ENCODE measurements at places on chromosomes 7 and 10.

DNA sequence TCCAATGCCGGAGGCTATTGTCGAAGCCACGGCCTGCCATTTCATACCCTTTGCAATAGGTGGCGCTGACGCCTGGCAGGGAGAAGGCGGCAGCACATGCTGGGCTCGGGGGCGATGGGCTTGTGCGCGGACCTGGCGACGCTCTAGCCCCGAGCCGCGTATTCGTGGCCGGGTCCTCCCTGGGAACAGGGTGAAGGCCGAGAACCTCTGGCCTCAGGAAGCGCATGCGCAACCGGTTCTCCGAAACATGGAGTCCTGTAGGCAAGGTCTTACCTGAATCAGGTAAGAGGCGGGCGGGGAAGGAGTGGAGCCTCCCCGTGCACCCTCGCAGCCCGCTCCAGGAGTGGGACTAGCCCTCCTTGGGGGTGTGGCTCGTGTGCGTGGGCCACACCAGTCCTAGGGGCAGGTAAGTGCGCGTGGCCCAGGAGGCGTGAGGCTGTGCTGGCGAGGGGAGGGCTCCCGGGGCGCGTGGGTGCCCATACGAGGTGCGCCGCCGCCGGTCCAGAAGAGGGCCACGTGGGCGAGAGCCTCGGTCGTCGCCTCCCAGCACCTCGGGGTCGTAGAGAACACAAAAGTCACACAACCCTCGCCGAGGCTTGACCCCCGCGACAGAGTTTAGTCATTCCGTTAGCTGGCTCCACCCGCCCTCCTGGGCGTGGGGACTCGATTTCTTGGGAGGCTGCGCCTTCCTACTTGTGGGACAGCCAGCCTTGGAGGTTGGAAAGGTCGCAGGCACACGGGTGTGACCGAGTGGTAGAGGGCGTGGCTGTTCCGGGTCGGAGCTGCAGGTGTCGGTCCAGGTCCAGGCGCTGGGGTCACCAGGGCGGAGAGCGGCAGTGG, 5.6 kb upstream of the MEST start:
- ATAC-seq: peak; percentile 63

GRCh38 chr7:135975166-135975565, 2.0 kb downstream of the MTPN start:
- ATAC-seq: no peak

- no peak for ATAC-seq
Measured at GRCh38 chr7:66739953-66740301, 606 bp upstream of the RABGEF1 start.

- no peak for ATAC-seq
Measured at GRCh38 chr10:7544203-7544602, 122.6 kb downstream of the ITIH5 start.

DNA sequence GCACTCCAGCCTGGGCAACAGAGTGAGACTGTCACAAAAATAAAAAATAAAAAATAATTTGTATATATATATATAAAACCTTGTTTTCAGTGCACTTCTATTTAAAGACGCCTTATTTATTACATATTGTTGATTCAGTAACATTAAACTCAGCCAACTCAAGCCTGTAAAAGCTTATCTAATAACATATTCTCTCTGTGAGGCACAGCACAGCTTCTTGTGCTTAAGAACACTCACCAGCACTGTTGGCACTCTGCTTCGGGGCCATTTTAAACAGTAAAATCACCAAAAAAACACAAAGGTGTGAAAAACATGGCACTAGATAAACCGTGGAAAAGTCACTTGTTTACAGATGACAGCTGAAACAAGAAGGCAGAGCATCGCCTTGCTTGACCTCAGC, 89.0 kb upstream of the C10orf90 start:
- no peak for ATAC-seq

GRCh38 chr10:12250181-12250580, 54.2 kb downstream of the CDC123 start:
- no peak for ATAC-seq

DNA sequence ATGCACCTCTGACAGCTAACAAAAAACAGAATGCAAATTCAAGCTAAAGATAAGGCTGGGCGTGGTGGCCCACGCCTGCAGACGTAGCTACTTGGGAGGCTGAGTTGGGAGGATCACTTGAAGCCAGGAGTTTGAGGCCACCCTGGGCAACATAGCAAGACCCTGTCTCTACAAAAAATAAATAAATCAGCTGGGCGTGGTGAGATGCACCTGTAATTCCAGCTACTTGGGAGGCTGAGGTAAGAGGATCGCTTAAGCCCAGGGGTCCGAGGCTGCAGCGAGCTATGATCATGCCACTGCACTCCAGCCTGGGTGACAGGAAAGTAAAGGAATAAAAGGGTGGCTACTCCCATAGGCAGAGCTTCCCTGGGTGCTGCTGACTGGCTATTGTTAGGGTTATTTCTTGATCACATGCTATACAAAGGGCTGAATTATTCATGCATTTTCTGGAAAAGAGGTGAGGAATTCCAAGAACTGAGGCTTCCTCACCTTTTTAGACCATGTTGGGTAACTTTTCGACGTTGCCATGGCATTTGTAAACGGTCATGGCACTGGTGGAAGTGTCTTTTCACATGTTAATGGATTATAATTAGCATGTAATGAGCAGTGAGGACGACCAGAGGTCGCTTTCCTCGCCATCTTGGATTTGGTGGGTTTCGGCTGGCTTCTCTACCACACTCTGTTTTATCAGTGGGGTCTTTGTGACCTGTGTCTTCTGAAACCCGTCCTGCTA, 6.9 kb upstream of the PSMG3 start:
- ATAC-seq: no peak

DNA sequence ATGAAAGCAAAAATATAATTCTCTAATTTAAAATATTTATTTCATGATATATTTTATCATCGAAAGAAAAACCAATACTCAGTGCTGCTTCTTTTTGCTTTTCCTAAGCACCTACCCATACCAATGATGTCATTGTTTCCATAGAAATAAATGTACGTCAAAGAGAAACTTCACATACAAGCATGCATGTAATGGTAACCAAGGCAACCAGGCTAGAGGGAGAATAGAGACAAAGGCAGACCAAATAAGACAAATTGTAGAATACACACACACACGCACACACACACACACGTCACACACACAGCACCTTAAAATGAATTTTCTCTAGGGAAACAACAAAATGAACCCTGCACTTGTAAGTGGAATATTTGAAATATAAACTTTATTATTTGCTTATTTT, 75.5 kb downstream of the MACC1 start:
- no peak for ATAC-seq

GRCh38 chr10:43857931-43858315, 209.2 kb upstream of the ZNF32 start:
- no peak for ATAC-seq

GRCh38 chr7:112262855-112263487, 56.5 kb downstream of the ZNF277 start:
- no peak for ATAC-seq

DNA sequence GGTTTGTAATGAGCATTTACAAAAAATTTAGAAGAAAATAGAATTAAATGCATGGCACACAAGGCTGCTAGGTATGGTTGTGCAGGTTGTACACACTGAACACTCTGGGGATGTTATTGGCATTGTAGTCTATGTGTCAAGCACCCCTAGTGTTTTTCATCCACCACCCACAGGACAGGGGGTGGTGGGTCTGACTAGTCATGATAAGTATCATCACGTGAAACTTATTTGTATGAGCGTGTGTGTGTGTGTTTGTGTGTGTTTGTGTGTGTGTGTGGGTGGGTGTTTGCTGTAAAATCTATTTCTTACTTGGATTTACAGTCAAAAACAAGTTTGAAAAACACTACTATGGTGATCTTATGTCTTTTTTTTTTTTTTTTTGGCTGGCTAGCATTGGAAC, 66.5 kb downstream of the MAP3K8 start:
- ATAC-seq: peak; percentile 33

- ATAC-seq: no peak
Measured at GRCh38 chr10:80410578-80411145, 2.3 kb downstream of the PRXL2A start.

- ATAC-seq: peak; percentile 27
Measured at GRCh38 chr7:7251742-7252141, 69.4 kb downstream of the C1GALT1 start.

DNA sequence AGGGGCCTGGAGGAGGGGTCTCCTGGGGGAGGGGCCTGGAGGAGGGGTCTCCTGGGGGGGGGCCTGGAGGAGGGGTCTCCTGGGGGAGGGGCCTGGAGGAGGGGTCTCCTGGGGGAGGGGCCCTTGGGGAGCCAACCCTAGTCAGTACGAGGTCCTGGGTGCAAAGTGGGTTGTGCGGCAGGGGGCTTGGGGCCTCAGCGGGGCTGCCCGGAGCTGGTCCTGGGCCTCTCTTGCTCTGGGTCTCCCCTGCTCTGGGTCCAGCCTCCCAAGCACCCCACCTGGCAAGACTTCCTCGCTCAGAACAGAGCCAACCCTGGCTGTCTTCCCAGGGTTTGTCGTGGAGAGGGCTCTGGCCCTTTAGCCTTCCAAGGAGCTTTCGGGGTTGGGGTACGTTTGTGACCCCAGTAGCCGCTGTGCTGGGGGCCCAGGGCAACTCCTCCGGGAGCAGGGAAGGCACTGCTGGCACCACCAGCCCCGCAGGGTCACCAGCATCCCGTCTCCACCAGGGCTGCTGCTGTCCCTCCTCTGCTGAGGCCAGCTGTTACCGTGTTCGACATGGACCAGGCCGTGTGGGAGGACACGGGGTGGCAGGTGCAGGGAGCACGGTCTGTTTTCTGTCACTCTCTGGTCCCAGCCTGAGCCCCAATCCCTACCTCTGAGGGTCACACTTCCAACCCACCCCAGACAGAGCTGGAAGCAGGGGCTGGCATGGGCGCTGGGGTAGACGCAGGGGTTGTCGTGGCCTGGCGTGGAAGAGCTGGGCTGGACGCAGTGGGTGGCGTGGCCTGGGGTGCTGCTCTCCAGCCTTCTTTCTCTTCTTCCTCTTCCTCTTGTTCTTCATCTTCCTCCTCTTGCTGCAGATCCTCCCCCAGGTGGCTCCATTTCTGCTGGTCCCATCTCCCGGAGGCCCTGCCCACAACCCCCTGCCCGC, 22.8 kb downstream of the PWWP2B start:
- no peak for ATAC-seq

GRCh38 chr10:87105446-87106124, 10.6 kb downstream of the SHLD2 start:
- ATAC-seq: no peak

DNA sequence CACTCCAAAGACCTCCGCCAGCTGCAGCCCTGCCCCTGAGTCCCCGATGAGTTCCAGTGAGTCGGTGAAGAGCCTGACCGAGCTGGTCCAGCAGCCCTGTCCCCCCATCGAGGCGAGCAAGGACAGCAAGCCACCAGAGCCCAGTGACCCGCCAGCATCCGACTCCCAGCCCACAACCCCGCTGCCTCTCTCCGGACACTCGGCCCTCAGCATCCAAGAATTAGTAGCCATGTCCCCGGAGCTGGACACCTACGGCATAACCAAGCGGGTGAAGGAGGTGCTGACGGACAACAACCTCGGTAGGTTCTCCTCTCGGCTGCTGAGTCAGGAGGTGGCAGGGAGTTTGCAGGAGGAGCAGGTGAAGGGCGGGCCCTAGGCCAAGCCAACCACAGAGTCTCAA, 59.3 kb upstream of the SH2B2 start:
- ATAC-seq: no peak

DNA sequence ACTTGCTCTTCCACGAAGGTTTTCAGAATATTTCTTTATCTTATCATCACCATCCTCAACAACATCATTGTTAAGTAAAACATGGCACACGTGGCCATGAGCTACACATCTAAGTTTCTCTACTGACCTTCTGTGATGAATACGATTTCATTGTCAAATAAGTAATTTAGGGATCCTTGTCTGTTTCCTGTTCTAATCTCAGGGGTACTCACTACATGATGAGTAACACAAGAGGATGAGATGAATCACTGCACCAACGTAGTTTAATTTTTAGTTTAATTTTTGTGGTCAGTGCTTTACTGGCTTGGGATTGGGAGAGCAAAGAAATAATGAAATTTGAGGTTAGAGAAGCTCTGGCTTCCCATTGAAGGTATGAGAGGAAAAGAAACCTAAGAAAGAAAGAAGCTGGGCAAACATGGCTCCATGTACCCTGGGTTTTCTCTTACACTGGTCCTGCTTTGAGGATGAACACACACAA, 461.9 kb upstream of the KLF6 start:
- peak; percentile 61 for ATAC-seq

DNA sequence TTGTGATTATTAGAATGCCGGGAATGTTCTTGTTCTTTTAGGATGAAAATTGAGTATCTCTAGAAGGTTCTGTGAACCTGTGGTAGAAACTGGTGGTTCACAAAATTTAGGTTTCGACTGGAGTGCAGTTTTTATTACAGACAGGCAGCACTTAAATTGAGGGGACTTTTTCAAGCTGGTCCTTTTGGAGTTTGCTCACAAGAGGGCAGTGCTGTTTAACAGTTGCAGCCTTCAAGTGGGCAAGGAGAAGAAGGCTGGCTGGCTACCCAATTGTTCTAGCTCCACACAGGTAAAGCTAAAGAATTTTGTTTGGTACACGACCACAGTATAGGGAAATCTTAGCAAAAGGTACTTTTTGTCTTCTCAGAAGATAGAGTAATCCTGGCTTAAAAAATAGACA, 233.6 kb downstream of the SNX13 start:
- no peak for ATAC-seq

- ATAC-seq: no peak
Measured at GRCh38 chr10:30631188-30631587, 1.6 kb upstream of the LYZL2 start.

DNA sequence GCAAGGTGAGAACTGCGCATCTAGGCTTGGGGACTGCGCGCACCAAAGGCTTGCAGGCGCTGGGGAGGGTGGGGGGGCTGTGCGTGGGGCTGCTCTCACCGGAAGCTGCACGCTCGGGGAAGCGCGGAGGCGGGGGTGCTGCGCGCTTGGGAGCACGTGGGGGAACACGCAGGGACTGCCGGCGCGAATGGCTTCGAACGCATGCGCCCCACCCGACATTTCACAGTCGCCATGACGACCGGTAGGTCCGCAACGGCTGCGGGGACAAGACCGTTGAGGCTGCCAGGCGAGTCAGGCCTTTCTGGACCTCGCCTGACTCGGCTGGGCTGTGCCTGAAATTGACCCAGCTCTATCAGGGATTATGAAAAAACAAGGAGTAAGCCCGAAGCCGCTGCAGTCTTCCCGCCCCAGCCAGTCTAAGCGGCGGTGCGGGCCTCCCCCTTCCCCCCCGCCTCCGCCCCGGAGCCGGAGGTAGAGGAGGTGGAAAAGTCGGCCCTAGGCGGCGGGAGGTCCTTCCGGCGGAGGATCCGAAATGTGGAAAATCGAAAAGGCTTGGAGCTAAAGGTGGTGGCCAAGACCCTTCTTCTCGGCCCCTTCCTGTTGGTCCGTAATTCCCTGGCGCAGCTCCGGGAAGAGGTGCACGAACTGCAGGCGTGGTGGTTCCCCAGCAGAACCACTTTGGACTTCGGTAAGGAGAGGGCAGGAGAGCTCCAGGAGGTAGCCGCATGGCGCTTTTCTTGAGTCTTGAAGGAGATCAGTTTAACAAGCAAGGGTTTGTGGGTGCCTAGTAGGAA, 34.9 kb upstream of the STEAP1 start:
- peak; percentile 27 for ATAC-seq

GRCh38 chr10:36736311-36736710, 389.1 kb upstream of the ANKRD30A start:
- no peak for ATAC-seq

All from activated CD4-positive, CD25-positive, alpha-beta regulatory T cell treated with anti-CD3 and anti-CD28 coated beads, Interleukin-2, amount 50 U/mL, for 24 hours (primary cell).